SK-N-DZ (cell line): ENCODE measurements at places on chromosomes 3 and 15.

GRCh38 chr15:25805031-25805430 is 58.1 kb downstream of the ATP10A start:
- DNase-seq: no peak

GRCh38 chr3:99351122-99351521 is 287.3 kb upstream of the COL8A1 start:
- DNase-seq: no peak

DNA sequence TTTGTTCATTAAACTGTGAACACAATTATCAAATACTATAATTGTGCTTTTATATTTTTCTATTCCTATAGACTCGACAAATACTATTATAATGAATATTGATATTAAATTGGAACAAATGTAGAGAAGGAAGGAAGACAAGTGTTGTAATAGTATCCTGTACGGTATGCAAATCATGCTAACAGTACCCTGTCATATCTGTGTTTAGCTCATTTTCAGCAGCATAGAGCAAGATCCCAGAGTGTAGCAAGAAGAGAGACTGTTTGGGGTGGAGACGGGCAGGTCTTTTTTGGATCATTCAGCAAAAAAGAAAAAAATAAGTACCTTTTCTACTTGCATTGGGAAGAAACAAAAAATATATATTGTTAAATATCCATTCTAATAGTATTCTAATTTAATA is 224.1 kb downstream of the TPRG1 start:
- DNase-seq: no peak

DNA sequence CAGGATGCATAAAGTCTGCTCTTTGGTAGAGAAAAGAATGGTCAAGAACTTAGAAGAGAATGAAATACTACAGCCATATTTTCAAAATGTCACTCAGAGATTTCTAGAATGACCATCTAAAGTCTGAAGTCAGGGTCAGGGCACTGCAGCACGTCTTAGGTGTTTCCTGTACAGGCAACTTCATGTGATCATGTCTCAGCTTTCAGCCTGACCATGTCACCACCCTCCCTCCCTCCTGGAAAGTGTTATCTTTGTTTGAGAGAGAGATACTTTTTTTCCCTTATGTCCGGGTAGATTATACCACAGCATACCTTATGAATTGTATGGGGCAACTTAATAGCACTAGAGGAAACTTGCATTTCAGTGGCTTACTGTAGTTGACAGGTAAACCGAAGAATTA is 558.0 kb upstream of the TGFBR2 start:
- DNase-seq: no peak

DNA sequence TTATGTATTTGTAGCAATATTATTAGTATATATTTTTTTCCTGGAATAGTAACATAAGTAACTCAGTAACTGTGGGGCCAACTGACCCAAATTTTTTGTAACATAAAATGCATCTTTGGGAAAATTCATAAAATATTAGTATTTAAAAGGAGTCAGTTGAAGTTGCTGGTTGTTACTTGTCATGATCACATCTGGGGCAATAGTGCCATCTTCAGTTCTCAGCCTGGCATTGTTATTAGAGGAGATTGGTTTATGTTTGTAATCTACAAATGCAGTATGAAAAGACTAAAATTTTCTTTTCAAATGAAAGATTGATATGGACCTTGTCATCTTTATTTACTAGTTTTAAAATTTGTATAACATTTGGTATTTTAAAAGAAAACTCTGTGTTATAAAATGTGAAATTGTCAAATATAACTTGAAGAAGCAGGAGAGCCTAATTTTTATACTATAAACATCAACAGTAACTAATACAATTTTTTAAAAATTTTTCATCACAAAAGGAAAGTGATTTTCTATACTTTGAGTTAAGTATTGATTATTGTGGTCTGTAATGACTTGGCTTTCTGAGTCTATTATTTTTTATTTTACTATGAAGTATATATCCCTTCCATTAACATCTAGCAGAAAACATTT is 38.8 kb upstream of the MLF1 start:
- DNase-seq: peak; percentile 44

- no peak for DNase-seq
Measured at GRCh38 chr15:33517944-33518343, 207.2 kb downstream of the RYR3 start.

DNA sequence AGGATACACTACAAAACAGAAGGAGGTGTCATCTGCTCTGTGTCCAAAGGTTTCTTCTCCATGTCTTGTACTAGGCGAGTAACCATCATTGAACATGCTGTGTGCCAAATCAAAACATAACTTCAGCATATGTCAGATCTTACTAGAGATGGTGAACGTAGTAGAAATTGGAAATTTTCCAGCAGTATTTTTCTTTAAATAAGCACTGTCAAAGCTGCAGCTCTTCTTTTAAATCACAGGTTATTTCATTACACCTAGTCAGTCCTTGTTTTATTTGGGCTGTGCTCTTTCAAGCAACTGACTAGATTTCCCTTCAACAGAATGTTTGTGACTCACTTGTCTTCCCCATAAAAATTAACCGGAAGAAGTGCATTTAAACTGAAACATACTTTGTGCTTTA is 46.5 kb downstream of the MSL2 start:
- DNase-seq: no peak

DNA sequence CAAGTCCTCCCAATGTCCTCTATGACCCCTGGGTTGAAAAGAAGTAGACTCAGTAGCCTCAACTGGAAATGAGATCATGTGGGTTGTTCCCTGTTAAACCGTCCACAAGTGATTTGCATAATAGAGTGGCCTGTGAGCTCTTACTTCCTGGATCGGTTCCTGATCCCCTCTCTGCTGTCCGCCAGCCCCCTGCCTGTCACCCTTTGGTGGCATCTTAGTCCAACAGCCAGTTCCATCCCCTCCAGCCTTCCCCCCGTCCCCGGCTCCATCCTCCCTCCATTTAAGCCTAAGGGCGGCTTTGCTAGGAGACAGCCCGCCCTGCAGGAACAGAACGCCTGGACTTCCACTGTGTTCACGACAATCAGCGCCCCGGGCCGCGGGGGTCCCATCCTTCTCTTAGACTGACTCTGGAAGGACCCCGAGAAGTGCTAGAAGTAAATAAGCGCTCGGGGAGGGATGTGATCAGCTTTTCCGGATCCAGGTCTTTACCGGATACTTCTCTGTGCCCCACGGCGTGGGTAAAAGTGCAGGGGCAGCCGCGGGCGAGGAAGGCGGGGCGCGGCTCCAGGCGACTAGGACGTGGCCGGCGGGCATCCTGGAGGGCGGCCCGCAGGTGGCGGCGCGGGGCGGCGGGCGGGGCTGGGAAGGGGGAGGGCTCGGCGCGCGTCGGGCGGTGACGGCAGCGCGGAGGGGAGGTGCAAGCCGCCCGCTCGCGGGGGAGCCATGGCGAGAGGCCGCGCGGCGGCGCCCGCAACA is 51.2 kb upstream of the ULK4 start:
- DNase-seq: peak; percentile 41

DNA sequence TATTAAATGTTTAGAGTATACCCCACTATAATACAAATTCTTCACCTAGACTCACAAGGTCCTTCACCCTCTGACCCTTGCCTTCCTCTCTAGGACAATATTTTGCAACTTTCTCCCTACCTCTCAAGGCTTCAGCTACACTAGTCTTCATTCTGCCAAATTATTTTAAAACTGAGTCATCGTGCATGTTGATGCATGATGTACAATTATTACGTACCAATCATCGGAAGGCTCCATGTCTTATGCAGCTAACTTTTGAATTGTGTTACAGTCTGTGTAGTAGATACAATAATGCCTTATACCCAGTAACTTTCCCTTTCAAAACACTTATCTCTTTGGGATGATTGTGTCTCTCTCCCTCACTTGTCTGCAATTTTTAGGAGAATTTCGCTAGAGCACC is 98.5 kb upstream of the ROBO2 start:
- no peak for DNase-seq

DNA sequence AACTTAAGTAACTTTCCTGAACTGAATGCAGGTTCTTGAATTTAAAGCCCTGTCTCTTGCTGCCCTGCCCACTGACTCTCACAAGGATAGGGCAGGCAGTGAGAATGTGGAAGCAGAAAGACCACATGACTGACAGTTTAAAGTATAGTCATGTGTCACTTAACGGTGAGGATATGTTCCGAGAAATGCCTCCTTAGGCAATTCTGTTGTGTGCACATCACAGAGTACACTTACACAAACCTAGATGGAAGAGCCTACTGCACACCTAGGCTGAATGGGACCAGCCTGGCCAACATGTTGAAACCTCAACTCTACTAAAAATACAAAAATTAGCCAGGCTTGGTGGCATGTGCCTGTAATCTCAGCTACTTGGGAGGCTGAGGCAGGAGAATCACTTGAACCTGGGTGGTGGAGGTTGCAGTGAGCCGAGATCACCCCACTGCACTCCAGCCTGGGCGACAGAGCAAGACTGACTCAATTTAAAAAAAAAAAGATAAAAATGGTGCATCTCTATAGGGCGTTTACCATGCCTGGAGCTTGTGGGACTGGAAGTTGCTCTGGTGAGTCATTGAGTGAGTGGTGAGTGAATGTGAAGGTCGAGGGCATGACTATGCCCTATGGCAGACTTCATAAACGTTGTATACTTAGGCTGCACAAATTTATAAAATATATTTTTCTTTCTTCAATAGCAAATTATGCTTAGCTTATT is 18.9 kb upstream of the COPG1 start:
- no peak for DNase-seq

DNA sequence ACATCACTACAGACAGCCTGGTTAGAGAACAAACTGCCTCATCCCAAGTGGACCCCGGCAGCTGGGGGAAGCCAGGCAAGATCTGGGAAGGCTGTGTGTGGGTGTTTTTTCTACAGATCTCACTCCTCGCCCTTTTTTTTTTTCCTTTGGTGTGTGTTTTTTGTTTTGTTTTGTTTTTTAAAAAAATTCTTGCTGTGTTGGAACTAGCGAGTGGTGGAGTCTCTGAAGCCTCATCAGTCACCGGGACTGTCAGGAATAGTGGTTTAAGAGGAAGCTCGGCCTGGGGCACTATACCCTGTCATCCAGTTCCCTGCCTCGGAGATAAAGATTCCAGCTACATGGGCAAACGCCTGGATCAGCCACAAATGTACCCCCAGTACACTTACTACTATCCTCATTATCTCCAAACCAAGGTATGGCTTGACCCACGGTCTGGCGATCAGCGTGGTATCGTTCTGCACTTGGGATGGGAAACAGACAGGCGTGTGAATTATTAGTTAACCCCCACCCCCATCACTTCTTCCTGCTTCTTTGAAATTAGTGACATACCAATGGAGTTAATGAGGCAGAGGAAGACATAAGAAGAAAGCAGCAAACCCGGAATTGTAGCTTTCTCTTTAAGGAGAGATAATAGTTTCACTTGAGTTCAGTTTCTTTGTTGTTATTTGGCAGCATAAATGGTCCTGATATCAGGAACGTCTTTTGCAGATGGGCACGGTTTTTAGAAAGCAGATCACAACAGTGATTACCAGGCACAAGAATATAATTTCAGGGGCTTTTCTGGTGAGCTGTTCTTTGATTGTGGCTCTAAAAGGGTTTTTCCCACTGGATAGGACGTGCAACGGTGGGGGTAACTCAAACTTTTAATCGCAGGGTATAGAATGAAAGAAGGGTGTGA is 722 bp downstream of the RBMS3 start:
- DNase-seq: peak; percentile 57

GRCh38 chr3:128269006-128269775 is 115.9 kb downstream of the EEFSEC start:
- DNase-seq: no peak

DNA sequence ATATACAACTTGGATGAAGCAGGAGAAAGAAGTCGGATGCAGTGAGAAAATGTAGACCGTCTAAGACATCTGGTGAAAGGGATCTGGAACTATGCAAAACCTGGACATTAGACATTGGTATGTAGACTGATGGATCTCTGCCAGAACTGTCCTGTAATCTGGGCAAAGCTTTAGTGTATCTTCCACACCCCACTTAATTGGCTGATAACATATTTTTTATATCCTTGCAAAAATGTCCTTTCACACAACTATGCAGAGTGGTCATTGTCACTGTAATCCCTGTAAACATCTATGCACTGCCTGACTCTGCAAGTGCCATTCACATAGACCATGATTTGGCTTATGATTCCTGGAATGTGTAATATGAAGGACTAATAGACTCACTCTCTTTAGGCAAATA is 163.1 kb downstream of the TUSC7 start:
- no peak for DNase-seq

DNA sequence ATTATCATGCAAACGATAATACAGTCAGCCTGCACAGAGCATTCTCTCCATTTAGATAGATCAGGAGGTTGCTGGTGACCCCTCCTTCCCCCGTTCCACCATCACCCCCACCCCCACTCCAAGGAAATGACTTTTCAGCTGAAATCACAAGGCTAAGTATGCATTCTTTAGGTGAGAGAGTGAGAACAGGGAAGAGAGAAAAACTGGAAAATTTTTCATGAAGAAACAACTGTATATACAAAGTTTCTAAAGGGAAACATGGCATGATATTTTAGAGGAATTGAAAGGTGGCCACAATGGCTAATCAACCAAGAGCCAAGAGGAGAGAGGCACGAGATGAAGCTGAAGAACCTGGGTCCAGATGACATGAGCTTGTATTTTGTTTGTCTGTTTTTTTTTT is 22.2 kb downstream of the BCL2A1 start:
- no peak for DNase-seq

GRCh38 chr3:150079029-150079739 is 108.5 kb upstream of the PFN2 start:
- DNase-seq: peak; percentile 52

GRCh38 chr3:170564664-170565063 is 21.2 kb downstream of the SLC7A14 start:
- no peak for DNase-seq

DNA sequence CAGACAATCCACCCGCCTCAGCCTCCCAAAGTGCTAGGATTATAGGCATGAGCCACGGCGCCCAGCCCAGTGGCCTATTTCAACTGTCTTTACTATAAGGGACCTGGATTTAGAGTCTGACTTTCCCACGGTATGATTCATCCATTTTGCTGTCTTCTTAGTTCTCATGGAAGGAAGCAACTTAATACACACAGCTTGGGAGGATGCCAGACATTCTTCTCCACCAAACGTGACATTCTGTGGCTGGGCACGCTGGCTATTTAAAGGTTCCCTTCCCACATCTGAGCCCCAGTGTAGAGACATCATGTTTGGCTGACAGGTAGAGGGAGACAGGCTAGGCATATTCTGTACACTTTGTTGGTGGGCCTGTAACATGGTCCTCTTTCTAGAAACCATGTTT is 26.2 kb downstream of the FAM43A start:
- DNase-seq: no peak

DNA sequence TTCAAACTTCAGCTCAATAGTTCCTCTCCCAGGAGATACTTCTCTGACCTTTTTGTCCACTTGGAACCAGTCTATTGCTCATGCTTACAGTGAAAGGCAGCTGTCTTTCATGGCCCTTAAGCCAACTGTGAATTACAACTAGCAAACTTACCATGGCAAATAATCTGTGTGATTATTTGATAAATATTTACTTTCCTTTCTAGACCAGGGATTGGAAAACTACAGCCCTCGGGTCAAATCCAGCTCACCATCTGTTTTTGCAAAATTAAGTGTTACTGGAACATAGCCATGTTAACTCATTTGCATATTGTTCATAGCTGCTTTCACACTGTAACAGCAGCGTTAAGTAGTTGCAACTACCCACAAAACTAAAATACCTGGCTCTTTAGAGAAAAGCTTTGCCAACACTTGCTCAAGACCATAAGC is 289.1 kb upstream of the MCTP2 start:
- no peak for DNase-seq

- DNase-seq: no peak
Measured at GRCh38 chr3:52038227-52038626, 18.1 kb downstream of the DUSP7 start.

GRCh38 chr3:13414040-13414729 is 5.9 kb downstream of the NUP210 start:
- DNase-seq: no peak
